ENCODE measurements at places on chromosomes 4 and X.

DNA sequence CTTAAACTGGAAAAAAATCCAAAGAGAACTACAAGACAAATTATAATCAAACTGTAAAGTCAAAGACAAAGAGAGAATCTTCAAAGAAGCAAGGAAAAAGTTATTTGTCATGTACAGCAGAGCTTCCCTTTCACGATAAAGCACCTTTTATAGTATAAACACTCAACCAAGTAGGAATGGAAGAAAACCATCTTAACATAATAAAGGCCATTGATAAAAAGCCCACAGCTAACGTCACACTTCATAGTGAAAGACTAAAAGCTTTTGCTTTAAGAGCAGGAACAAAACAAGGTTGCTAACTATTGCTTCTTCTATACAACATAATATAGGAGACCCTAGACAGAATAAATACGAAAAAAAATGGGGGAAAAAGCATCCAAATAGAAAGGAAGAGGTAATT, 595.7 kb upstream of the POU3F4 start:
- H3K4me3 ChIP-seq = no peak overlapping the region
- DNase-seq = no peak
- no peaks in the 10 kb centered on the region for H3K36me3 ChIP-seq

- H3K4me1 ChIP-seq = no peaks in the 10 kb centered on the region
- no peaks in the 10 kb centered on the region for H3K36me3 ChIP-seq
- no peak overlapping the region for H3K4me3 ChIP-seq
- no peak overlapping the region for H3K27ac ChIP-seq
- no peak for DNase-seq
Measured at GRCh38 chr4:116870686-116871085, 214.7 kb downstream of the TRAM1L1 start.

- H3K4me1 ChIP-seq = peaks cover 2% of the 10 kb centered on the region
- H3K27ac ChIP-seq = no peak overlapping the region
- H3K36me3 ChIP-seq = no peaks in the 10 kb centered on the region
- DNase-seq = no peak
- H3K4me3 ChIP-seq = no peak overlapping the region
Measured at GRCh38 chr4:123102897-123103471, 180.6 kb upstream of the NUDT6 start.

DNA sequence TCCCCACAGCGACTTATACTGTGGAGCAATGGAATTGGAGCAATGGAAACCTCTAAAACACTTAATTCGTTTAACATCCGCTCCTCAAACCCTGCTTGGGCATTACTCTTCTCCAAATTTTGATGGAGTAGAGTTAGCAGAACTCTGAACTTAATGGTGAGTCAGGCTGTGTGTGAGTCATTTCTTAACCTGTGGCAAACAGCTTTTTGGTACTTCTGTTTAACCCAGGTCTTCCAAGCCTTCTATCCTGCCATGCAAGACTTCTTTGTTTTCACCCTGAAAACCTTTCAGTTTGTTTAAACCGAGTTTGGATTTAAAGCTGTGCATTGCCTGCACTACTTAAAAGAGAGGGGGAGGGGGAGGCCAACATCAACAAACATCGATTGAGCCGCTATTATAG, 3.6 kb upstream of the AMOT start:
- no peak overlapping the region for H3K4me3 ChIP-seq
- no peak for DNase-seq
- H3K36me3 ChIP-seq = no peaks in the 10 kb centered on the region

- no peaks in the 10 kb centered on the region for H3K36me3 ChIP-seq
- H3K27ac ChIP-seq = no peak overlapping the region
- no peak for DNase-seq
- H3K4me1 ChIP-seq = no peaks in the 10 kb centered on the region
- H3K4me3 ChIP-seq = no peak overlapping the region
Measured at GRCh38 chrX:1502241-1502640, 34.7 kb downstream of the P2RY8 start.

- DNase-seq = no peak
- no peak overlapping the region for H3K4me3 ChIP-seq
- H3K27me3 ChIP-seq = no peaks in the 10 kb centered on the region
- no peak overlapping the region for H3K27ac ChIP-seq
- H3K36me3 ChIP-seq = no peaks in the 10 kb centered on the region
Measured at GRCh38 chr4:80235451-80235850, 31.0 kb upstream of the FGF5 start.

DNA sequence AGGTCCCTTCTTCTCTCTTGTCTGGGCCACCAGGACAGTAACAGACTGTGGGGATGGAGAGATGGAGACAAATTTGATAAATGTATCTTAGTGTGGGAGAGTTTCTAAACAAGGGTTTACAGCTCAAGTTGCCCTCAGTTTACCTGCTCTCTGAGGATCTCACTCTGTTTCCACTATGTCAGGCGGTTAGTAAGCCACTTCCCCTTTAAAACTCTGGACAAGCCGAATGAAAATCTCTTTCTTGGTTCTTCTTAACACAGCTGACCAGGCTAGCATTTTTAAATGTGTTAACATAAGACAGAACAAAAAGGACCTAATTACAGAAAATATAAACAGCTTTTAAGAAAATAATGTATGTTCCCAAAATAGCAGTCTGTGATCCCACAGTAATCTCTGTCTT, 2.9 kb upstream of the SCARB2 start:
- H3K36me3 ChIP-seq = no peaks in the 10 kb centered on the region
- no peak overlapping the region for H3K27ac ChIP-seq
- H3K27me3 ChIP-seq = peaks cover 2% of the 10 kb centered on the region
- H3K4me3 ChIP-seq = no peak overlapping the region
- no peak for DNase-seq
- H3K4me1 ChIP-seq = peaks cover 4% of the 10 kb centered on the region

- H3K27ac ChIP-seq = peak overlapping the region; percentile 58
- H3K4me3 ChIP-seq = no peak overlapping the region
- DNase-seq = peak; percentile 19
Measured at GRCh38 chrX:10050481-10050880, 83.3 kb downstream of the CLDN34 start.

DNA sequence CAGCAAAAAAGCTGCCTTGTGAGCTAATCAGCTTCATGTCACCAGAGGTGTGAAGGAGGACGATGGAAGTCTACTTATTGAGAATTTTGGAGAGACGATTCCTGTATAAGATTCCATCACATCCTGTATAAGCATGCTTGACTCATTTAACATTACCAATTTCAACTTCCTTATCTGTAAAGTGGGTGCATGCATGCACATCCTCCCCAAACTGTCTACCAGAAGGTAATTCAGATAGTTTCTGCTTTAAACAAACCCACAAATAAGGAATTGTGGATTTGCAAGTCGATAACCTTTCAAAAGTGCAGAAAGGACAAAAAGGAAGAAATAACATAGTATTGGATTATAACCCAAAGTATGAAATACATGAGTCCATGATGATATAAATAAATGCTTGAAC, 31.1 kb downstream of the AKAP4 start:
- H3K27ac ChIP-seq = no peak overlapping the region
- no peak overlapping the region for H3K4me3 ChIP-seq
- H3K4me1 ChIP-seq = 0 out of 2 replicates have a peak, but pooled peaks cover 3% of the 10 kb centered on the region
- no peak for DNase-seq

DNA sequence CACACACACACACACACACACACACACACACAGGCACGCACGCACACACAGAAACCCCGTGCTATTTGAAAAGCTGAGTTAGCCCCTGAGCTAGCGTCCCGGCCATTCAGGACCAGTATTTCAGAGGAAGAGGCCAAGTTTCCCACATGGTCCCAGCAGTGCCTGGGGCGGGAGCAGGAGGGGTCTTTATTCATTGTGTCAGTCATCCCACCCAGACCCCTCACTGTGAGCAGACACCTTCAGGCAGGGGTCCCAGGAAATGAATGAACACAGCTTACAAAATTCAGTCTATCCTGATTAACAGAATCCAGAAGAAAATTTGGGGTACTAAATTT, 58.1 kb downstream of the ZFYVE28 start:
- H3K27me3 ChIP-seq = no peaks in the 10 kb centered on the region
- H3K4me3 ChIP-seq = no peak overlapping the region
- no peak overlapping the region for H3K27ac ChIP-seq
- peaks cover 3% of the 10 kb centered on the region for H3K4me1 ChIP-seq

DNA sequence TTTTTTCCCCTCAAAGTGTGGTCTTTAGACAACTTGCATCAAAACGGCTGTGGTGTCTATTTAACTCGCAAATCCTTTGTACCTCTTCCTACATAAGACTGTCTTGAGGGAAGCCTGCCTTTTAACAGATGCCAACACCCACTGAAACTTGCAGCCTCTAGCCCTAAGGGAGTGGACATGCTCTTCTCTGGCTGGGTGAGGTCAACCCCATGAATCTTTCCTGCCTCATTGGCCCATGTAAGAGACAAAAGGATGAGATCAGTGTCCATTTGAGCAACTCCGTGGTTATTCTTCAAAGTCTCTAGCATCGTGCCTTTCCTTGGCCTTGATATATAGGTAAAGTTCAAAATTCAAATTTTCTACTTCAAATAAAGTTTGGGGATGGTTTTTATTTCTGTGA, 134.7 kb downstream of the SHROOM3 start:
- no peak overlapping the region for H3K27ac ChIP-seq
- H3K4me1 ChIP-seq = peaks cover 2% of the 10 kb centered on the region
- no peak for DNase-seq
- no peaks in the 10 kb centered on the region for H3K27me3 ChIP-seq
- H3K4me3 ChIP-seq = no peak overlapping the region

DNA sequence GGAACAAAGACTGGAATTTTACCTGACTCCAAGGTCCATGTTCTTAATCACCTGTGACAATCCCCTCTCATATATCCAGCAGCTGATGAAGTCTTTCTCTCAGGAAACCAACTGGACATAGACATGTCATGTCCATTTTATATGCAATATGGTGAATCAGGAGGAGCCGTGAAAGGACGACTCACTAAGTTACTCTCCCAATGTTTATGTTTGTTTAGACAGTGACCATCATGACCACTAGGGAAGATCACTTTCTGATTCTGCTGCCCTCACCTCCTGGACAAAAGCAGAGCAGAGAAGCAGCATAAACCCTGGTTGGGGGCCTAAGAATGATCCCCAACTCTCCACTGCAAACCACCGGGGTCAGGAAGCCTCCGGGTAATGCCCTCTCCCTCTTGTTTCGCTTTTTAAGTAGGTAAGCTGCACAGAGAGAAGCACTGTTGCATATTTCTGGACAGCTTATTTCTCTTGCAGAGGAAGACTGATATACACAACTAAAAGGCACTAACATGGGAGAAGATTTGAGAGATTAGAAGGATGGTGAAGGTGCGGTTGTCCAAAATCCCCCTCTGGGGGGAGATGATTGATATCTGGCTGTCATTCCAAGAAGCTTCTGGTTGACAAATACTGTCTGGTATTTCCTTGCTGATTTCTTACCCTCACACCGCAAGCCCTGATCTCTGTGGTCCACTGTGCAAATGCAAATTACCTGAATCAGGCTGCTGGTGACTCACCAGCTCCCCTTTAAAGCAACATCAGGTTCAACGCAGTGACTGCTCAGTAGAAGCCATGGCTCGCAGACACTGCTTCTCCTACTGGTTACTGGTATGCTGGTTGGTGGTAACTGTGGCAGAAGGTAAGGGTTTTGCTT, at the start of gene ODAPH:
Gene ODAPH, plus strand, starts transcription at position 773 of the 871 bp plus-strand sequence. Its CDS starts 17 bp downstream, at position 790.
- H3K27me3 ChIP-seq = no peaks in the 10 kb centered on the region
- no peak within 1 kb of the TSS for H3K27ac ChIP-seq
- H3K4me3 ChIP-seq = no peak within 1 kb of the TSS

GRCh38 chrX:132954323-132954722, 4.1 kb downstream of the HS6ST2 start:
- H3K4me1 ChIP-seq = no peaks in the 10 kb centered on the region
- peaks cover 39% of the 10 kb centered on the region for H3K27me3 ChIP-seq
- DNase-seq = no peak

GRCh38 chr4:56224641-56225040, 162.7 kb downstream of the AASDH start:
- no peak overlapping the region for H3K4me3 ChIP-seq
- H3K4me1 ChIP-seq = 0 out of 2 replicates have a peak, but pooled peaks cover 8% of the 10 kb centered on the region
- H3K36me3 ChIP-seq = no peaks in the 10 kb centered on the region
- no peaks in the 10 kb centered on the region for H3K27me3 ChIP-seq
- DNase-seq = no peak
- H3K27ac ChIP-seq = no peak overlapping the region

DNA sequence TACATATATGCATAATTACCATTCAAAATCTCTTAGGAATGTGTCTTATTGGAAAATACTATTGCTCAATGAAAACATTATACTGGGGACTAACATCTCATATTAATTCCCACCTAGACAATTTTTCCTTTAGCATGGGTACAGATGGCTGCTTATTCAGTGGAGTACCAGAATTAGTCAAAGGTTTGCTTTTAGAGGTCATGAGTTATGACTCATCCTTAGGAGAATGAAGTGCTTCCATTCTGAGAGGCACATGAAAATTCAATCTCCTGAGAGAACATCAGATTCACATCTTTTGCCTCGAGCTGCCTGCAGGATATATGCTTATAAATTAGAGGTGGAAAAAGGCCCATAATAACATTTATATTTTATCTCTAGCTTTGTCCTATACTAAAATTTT, 378.0 kb upstream of the DMD start:
- H3K4me3 ChIP-seq = no peak overlapping the region
- H3K27ac ChIP-seq = no peak overlapping the region
- H3K4me1 ChIP-seq = no peaks in the 10 kb centered on the region
- DNase-seq = no peak
- no peaks in the 10 kb centered on the region for H3K27me3 ChIP-seq

DNA sequence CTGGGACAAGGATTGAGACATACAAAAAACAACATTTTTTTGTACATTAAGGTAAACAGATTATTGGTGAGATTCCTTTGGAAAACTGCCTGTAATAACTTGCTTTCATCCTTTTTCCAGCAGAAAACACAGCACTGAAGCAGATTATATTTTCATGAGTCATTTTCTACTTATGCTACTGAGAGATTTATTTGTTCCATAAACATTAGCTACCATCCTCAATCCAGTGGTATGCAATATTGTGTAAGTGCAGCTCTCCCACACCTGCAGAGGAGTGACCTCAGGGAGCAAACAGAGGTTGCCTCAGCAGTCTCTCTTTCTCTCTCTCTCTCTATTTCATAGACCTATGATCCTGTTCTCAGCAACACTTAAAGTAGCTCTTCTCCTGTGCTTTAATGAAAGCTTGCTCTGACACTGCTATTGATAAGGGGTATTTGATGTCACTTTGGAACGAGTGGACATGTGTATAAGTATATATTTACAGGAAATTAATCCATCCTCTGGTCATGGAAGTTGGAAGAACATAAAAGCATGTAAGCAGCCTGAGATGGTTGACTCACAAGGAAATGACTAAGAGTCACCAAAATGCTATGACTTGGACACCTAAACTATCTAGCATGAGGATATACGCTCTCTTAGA, 163.7 kb upstream of the SPANXC start:
- H3K4me3 ChIP-seq = no peak overlapping the region
- no peak overlapping the region for H3K27ac ChIP-seq
- no peaks in the 10 kb centered on the region for H3K36me3 ChIP-seq
- no peaks in the 10 kb centered on the region for H3K4me1 ChIP-seq
